ENCODE measurements at places on chromosomes 4 and X.

DNA sequence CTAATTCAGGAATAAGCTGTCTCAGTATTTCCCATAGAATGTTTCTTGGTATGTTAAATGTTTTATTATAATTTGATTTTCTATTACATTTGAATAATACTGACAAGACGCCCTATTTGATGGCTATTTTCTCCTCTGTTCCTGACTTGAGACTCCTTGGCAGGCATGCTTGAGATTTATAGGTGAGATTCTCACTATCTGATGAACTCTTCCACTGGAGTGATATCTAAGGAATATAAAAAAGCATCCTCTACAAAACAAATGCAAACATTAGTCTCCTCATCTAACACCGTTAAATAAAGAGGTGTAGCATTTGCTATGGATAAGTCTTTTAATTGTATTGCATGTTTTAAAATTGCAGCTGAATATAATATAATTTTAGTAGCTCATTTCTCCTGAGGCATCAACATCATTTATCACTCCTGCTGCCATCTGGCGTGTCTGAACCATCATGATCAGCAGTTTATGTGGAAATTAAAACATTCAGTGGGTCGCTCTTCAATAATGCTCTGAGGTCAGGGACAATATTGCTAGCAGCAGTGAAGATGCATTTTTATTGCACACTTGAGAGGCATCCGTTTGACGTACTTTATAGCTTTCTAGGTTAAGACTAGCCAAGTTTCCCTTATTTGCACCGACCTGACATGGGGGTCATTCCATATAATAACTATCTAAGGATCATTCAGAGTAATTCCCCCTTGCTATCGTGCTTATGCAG is 210.4 kb upstream of the GALNTL6 start:
- DNase-seq = no peak

DNA sequence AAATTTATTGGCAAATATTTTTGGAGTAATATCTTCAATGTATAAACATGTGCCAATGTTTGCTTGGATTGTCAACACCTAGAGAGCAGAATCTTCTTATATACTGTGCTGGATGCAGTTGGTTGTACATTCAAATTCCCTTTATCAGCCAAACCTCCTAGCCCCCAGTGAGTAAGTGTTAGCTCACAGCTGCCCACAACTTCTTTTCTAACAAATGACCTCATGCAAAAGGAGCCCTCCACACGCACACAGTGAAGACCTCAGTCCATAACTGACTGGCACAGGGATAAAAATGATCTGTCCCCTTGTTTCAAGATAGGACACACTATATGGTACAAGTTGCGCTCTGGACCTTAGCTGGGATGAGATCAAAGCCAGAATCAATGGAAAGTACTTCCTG is 458.0 kb upstream of the NWD2 start:
- DNase-seq = no peak

DNA sequence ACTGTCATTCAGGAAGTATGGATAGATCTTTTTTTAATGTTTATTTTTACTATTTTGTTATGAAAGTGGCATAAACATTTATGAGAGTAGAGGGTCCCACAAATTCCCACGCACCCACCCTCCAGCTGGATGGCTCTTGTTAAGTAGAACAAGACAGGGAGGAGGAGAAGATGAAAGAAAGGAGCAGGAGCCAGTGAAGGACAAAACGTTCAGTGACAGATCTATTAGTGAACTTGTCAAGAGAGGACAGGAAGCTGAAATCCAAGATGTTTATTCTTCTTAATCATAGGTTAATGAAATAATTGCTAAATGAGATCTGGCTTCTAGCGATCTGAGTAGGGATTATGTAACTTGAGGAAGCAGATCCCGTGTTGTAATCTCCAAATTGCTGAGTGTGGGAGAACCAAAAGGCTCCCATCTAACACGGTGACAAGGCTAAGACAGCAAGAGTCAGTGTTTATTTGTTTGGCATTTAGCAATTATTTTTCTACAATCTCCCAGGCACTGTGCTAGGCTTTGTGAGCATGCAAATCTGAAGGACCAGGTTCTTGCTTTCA is 162.5 kb downstream of the SHROOM3 start:
- no peak for DNase-seq

GRCh38 chrX:69197690-69198089 is 32.4 kb upstream of the PJA1 start:
- no peak for DNase-seq

DNA sequence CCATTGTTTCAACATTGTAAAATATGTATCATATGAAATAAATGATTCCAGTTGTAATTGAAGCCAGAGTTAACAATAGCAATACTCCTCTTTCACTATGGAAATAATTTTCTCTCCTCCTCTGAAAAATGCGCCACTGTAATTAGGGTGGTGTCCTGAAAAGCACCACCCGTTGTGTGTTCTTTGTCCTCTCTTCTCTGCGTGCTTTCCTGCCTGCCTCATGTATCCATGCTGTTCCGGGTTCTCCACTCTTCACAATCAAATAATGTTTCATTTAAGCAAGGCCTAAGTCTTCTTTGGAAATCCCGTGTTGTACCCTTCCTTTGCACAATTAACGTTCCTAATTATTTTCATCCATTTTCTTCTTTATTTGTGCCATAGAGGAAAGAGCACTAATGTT is 293.3 kb downstream of the ADGRL3 start:
- no peak for DNase-seq

DNA sequence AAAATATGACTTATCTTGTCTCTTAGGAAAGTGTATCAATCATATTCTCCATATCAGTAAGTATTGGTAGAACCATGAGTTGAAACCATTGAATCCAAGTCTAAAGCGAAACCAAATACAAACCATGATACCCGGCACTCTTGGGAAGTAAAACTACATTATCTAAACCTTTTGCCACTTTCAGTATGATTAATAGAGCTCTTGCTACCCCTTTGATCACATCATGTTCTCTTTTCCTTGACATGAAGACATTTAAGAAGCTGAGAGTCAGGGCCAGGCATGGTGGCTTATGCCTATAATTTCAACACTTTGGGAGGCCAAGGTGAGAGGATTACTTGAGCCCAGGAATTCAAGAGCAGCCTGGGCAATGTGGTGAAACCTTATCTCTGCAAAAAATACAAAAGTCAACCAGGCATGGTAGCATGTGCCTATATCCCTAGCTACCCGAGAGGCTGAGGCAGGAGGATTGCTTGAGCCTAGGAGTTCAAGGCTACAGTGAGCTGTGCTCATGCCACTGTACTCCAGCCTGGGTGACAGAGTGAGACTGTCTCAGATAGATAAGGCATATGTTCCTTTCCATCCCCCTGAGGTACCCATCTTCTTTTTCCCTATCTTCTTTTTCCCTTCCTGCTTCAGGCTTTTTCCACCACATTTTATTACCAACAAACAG is 45.4 kb downstream of the CEP135 start:
- DNase-seq = peak; percentile 4

GRCh38 chr4:78544678-78545077 is 6.9 kb upstream of the ANXA3 start:
- DNase-seq = no peak

GRCh38 chr4:38612646-38613414 is 51.2 kb upstream of the KLF3 start:
- no peak for DNase-seq

- DNase-seq = no peak
Observed at GRCh38 chr4:70544279-70544868, 26.0 kb downstream of the AMTN start.

DNA sequence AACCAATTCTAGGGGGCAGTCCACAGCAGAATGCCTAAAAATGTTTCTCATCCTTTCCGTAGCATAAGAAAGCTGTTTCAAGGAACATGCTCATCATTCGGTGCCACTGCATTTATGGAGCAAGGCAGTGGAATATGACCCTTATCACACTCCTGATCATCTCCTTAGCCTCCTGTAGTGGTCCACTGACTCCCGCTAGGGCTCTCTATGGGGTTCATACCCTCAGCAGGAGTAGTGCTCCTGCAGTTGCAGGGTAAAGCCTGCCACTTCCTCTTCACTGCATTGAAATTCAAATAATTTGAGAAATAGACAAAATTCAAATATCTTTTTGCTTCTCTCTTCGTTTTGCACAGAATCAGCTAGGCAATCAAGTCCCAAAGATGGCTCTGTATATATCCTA is 107.0 kb downstream of the NDST3 start:
- DNase-seq = no peak

DNA sequence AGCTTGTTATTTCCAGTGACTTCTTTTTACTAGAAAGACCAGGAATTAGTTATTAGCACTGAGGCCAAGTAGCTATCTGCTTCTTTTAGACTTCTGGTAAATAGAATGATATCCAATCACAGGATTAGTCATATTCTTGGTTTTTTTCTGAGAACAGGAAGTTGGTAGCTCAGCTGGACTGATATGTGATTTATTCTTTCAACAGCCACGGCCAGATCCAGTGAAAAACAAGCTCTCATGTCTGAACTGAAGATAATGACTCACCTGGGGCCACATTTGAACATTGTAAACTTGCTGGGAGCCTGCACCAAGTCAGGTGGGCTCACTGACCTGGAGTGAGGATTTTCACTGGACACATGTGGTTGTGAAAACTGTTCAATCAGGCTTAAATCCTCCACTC is 48.6 kb downstream of the PDGFRA start:
- DNase-seq = no peak

GRCh38 chrX:18389966-18390365 is 35.4 kb upstream of the CDKL5 start:
- DNase-seq = no peak

GRCh38 chr4:117898496-117898895 is 135.8 kb upstream of the NDST3 start:
- no peak for DNase-seq

DNA sequence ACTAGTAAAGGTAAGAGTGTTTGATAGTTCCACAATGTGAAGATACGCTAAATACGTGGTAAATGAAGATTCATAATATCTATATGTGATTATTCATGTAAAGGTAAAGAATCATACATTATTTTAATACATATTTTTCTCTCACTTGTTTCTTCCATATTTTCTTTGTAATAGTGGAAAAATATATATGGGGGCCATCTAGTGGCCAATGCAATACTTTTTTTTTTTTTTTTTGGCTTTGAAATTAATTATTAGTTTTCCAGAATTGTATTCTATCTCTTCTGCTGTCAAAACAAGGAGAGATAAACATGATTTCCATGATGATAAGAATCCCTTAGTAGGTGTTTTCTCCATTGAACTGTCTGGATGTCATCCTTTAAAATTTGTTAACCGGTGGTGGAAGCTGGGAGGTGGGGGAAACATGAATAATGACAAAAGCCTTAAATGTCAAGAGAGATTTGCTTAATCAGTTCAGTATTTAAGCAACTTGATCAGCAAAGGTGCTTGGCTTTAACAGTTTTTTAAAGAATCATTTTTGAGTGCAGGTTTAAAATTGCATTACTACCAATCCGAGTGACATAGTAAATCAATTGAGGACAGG is 508.7 kb upstream of the HTR2C start:
- DNase-seq = no peak

- no peak for DNase-seq
Observed at GRCh38 chrX:115499112-115499805, 61.7 kb upstream of the PLS3 start.

- DNase-seq = no peak
Observed at GRCh38 chr4:45663003-45663402, 460.9 kb downstream of the GABRG1 start.

- DNase-seq = no peak
Observed at GRCh38 chrX:67543818-67544217, at the start of gene AR. Gene AR, plus strand, starts transcription at chrX:67544021. Its CDS starts 1,126 bp downstream, at chrX:67545147.

- no peak for DNase-seq
Observed at GRCh38 chr4:181952478-181952877, 290.7 kb upstream of the TENM3 start.

DNA sequence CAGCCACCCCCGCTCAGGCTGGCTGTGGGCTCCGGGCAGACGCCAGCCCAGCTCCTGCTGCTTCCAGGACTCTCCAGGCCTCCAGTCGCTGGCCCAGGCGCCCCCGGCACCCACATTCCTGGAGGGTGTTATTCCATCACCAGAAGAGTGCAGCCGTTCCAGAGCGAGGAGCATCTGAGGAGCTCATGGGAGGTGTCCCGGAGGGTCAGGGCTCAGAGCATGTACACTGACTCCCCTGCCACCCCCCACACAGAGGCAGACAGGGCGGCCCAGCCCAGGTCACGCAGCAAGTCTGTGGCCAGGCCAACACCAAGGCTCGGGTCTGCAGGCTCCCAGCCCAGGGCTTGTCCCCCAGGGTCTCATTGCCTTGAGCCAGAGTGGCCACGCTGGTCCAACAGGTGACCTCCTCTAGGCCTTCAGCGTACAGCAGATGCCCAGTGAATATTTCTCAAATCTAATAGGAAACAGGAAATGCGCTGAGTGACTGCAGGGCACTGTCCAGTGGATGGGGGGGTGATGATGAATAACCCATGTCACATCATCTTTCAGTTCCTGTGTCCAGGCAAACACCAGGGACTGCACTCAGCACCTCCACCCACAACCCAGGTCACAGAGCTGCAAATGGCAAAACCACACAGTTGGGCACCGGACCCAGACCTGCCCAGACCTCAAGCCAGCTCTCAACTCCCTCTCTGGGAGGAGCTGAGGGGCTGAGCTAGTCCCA is 37.2 kb downstream of the ABLIM2 start:
- no peak for DNase-seq

GRCh38 chrX:145213504-145213903 is 33.8 kb upstream of the SPANXN1 start:
- no peak for DNase-seq

GRCh38 chr4:65202853-65203236 is 467.4 kb downstream of the EPHA5 start:
- DNase-seq = no peak

DNA sequence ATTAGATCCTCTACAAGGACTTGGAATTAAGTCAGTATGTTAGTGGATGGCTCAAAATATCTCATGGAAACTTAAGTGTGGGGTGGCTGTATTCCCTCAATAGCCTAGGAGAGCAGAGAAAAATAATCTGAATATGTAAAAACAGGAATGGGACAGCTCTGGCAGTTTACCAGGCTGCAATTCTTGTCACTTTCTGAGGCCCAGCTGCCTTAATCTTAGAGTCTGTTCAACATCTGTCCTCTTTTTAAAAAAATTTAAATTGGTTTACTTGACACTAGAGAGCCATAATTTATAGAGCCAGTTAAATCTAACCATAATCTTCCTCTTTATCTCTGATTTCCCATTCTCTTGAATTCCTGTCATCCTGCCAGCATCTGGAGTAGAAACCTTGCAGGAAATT is 109.2 kb upstream of the CXCL13 start:
- no peak for DNase-seq

DNA sequence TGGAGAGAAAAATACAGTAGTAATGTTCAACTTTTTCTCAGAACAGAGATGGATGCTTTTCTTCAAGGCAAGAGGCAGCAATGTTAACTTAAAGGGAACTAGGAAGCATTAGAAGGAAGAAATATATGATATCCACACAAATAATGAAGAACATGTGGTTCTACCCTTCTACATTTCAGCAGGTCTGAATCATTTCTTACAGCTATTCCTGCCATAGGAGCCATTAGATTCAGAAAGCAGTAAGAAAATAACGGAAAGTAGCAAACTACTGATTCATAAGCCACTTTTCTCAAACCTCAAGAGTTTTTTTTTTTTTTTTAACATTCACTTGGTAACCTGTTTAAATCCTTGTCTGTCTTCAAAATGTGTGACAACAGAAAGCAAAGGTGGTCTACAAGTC is 1251.6 kb upstream of the AGA start:
- DNase-seq = no peak

- DNase-seq = no peak
Observed at GRCh38 chrX:118345045-118345463, 852 bp upstream of the WDR44 start.

- no peak for DNase-seq
Observed at GRCh38 chr4:128384091-128384520, 96.5 kb upstream of the PGRMC2 start.

Data from GM19239 (cell line).